ENCODE measurements at places on chromosomes 2 and 18.

GRCh38 chr2:158756331-158756730, 38.8 kb upstream of the DAPL1 start:
- no peak for DNase-seq

DNA sequence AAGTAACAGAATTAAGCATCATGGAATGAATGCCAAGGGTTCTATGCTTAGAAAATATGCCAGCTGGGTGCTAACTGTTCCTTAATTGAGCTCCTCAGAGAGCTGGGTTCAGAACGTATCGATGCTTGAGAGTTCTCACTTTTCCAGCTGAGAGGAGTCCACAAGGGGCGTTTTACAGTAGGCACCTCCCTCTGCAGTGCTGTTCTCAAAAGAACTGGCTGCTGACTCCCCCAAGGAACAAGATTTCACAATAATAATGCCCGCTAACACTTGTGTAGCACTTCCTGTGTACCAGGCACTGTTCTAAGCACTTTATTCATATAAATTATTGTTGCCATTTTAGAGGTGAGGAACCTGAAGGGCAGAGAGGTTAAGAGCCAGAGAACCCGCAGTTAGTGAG, 18.1 kb upstream of the TMEM237 start:
- DNase-seq, result no peak

- no peak for DNase-seq
Observed at GRCh38 chr2:240397924-240398645, 37.4 kb upstream of the GPC1 start.

GRCh38 chr2:159168707-159169106, 117.8 kb downstream of the WDSUB1 start:
- no peak for DNase-seq

- DNase-seq, result no peak
Observed at GRCh38 chr2:172375251-172375650, 52.1 kb upstream of the ITGA6 start.

DNA sequence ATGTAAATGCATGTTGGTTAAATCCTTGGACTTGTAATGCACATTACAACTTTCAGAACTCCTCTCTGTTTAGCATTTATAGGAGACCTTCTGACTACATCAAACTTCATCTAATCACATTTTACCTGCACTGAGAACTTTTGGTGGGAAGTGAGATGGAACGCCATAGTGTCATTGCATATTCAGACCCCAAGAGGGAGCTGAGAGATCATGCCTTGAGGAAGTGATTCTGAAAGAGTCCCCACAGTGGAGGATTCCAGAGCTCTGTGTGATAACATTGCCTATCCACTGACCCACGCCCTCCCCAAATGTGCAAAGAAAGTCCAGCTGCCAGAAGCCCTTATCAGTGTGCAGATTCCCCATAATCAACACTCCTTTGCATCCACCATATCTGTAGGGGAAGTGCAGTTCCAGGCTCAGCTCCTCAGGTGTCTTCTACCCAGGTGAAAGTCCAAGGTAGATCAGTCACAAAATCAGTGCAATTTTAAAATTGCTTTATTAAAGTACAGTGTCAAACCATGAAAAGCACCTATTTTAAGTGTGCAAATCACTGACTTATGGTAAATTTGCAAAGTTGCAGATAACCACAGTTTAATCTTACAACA, 212.4 kb downstream of the RPIA start:
- no peak for DNase-seq

DNA sequence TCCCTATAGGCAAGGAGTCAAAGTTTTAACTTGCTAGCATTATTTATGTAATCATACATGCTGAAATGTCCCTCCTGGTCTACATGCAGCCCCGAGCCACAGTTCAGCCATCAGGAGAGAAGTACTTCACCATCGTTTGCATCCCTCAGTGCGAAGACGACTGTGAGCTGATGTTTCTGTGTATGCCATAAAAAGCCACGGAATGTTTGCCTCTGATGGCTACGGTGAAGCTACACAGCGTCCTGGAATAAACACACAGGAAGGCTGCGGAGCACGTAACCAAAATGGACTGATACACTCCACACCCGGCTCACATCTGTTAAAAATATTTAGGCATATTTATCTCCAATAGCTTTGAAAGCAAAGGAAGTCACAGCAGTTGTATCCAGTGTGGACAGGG, 4.3 kb upstream of the SALL3 start:
- DNase-seq, result no peak

- DNase-seq, result no peak
Observed at GRCh38 chr2:235458839-235459273, 35.0 kb upstream of the AGAP1 start.

DNA sequence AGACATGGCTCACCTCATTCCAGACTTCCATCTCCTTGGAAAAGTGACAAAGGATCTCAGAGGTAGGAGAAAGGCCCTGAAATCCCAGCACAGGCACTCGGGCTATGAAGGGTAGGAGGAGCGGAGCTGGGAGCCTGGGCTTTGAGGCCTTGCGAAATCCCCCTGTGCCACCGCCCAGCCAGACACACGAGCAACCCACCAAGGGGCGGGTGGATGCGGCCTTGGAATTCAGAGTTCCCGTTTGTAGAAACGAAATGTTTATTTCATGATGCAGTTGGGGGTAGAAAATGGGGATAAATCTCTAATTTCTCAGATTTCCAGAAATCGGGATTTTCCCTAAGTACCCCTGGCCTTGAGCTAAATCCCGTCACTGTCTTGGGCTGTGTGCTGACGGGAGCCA, 177.1 kb upstream of the HDAC4 start:
- DNase-seq, result no peak

DNA sequence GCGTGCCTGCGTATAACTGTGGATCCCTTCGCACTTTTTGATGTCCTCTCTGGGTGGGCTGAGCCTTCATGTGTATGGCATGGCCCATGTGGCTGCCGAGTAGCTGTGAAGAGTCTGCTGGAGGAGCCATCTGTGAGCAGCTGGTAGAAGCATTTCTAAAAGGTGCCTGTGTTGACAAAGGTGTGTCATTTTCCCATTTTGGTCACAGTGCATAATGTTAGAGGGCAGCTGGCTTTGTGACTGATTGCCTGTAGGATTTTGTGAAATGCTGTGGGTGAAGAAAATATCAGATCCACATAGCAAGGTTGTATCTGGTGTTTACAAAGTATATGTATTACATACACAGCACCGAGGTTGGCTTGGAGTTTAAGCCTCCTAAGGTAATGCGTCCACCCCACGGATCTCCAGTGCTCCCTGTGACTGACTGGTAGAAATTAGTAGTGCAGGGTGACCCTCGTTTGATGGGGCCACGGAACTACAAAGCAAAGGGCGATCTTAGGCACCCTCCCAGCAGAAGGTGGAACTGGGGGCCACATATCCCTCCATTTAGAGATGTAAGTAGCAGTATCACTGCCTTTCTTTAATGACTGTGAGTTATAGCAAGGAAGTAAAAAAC, 16.5 kb downstream of the GATA6 start:
- DNase-seq, result no peak

DNA sequence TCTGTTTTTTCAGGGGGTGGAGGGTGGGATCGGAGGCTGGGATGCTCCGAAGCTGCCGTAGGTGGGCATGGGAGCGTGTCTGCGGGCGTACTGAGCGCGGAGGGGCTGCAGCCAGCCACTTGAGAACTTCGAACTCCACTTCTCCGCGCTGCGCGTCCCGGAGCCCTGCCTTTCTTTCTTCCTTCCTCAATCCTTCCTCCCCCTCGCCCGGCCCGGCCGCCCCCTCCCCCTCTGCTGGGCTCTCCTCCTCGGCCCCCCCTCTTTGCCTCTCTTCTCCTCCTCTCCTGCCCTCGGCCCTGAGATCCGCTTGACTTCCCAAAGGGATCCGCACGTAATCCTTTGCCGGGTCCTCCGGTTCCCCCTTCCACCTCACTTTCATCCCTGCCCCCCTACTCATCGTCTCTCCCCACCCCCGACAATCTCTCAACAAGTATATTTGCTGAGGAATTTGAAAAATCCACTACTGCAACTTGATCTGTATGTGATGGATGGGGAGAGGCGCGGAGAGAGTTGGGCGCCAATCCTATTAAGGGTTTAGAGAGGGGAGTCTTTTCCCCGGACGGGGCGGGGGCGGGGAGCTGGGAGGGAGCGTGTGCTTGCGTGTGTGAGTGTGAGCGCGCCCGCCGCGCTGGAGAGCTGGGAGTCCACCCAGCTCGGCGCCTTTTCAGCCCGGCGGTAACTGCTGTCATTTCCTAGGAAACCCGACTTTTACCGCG, 1.1 kb downstream of the GLI2 start:
- no peak for DNase-seq

DNA sequence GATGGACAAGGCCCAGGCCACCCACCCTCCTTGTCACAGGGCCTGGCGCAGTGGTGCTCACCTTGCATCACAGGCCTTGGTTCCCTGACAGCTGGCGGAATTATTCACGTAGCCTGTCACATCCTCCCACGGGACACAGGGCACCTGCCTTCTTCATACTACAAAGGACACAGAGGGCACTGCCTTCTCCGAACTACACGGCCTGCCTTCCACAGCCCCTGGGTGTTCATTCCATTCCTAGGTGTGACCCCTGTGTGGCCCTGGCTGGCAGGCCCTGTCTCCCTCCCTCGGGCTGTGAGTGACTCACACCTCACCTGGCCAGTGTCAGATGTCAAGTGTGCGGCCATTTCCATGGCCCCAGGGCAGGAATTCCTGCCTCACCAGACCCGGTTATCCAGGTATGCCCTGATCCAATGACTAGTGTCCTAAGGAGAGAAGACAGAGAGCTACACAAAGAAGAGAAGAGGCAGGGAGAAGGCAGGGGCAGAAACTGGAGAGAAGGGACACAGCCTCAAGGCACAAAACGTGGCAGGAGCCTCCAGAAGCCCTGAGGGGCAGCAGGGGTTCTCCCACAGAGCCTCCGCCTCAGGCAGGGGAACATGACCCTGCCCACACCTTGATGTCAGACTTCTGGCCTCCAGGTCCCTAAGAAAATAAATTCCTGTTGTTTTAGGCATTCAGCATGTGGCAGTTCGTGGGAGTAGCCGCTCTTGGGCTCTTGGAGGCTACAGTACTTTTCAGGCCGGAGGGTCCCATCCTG, 43.4 kb downstream of the MBP start:
- no peak for DNase-seq

- no peak for DNase-seq
Observed at GRCh38 chr2:200662727-200663126, 76.9 kb downstream of the AOX1 start.

DNA sequence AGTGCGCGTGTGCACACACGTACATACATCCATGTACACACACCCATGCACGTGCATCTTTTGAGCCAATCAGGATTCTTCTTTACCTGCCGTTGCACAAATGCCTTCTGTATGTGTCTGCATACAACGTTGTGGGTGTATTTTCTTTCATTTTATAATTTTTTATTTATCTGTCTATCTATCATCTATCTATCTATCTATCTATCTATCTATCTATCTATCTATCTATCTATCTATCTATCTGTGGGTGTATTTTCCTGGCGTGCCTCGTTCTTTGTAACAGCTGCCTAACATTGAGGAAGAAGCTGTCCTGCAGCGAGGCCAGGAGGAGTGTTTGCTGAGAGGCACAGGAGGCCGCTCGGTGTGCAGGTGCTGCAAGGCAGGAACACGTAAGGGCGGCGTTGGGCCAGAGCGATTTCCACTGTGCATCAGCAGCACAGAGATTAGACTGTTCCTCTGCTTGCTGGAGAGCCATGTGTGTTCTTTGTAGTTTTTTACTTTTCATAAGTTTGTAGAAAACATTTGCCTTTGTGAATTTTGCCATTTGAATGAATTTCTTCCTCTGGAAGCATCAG, 84.4 kb downstream of the DGKD start:
- no peak for DNase-seq

- DNase-seq, result no peak
Observed at GRCh38 chr2:222730366-222730999, 59.0 kb downstream of the MOGAT1 start.

- DNase-seq, result no peak
Observed at GRCh38 chr18:3526421-3527354, 76.7 kb downstream of the TGIF1 start.

DNA sequence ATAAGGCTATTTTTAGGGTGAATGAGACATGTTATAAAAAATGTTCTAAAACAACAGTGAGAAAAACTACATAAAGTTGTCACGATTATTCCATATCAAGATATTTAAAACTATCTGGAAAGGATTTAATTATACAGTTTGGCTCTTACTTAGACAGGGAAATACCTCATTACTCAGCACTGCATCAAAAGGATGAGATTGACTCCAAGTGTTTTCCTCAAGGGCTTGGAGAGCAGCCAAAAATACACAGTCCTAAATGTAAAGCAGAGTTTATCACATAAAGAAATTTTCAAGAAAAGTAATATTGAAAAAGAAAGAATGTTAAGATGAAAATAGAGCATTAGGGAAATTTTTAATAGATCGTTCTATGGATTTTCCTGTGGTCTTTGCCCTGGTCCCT, 285.5 kb upstream of the NETO1 start:
- peak; percentile 94 for DNase-seq

DNA sequence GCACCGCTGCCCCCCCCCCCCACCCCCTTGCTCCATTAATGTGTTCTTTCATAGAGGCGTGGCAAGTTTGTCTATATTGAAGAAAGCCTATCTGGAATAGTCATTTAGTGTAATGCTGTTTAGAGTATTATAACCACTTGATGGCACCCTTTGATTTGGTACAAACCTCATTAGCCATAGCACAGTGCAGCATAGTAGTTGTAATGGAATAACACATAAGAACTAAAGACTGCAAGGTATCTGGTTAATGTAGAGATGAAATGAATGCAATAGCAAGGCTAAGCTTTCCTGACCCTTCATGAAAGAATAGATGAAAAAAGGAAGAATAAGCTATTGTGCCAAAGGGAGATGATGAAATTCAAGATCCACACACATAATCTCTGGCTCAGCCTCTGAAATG, 81.9 kb downstream of the EHBP1 start:
- peak; percentile 52 for DNase-seq

DNA sequence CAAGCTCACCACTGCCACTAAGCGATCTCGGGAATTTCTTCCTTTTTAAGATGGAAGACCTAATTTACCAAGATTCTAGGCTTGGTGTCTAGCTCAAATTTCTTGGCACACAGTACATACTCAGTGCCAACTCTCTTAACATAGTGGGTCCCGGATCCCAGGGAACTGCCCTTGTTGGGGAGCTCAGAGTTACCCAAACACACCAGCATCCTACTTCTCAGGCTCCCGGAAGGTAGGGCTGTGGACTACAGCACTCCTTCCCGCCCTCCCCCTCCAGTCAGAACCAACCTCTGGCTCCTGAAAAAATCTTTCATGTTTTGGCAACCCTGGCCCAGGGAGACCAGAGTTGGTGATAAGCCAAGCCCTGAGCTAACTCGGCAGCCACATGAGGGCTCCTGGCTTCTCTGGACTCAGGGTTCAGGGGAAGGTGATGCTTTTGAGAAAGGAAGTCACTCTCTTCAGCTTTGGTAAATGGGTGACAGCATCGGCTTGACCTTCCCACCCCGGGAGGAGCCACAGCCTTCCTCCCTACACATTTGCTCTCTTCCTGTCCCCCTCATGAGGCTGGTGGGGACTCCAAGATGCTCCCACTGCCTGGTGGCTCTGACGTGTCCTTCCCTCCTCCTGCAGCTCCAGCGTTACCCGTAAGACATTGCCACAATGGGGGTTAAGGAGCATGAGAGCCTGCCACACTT, 8.8 kb downstream of the ODC1 start:
- DNase-seq, result no peak

DNA sequence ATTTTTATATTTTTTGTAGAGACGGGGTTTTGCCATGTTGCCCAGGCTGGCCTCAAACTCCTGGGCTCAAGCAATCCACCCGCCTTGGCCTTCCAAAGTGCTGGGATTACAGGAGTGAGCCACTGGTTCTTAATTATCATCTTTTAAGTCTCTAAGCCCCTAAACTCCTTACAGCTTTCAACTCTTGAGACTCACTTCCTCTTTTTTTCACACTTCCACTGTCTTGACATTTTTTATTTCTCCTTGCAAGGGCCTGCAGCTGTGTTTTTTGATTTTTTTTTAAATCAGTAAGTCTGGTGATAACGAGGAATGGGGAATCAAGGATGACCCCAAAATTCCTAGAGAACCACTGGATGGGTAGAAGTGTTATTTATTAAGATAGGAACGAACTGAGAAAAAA, 8.6 kb upstream of the ABCB11 start:
- DNase-seq, result no peak
